ENCODE measurements at places on chromosomes 1 and 21.

- DNase-seq = no peak
Measured at GRCh38 chr1:85554630-85555327, 25.8 kb upstream of the CCN1 start.

DNA sequence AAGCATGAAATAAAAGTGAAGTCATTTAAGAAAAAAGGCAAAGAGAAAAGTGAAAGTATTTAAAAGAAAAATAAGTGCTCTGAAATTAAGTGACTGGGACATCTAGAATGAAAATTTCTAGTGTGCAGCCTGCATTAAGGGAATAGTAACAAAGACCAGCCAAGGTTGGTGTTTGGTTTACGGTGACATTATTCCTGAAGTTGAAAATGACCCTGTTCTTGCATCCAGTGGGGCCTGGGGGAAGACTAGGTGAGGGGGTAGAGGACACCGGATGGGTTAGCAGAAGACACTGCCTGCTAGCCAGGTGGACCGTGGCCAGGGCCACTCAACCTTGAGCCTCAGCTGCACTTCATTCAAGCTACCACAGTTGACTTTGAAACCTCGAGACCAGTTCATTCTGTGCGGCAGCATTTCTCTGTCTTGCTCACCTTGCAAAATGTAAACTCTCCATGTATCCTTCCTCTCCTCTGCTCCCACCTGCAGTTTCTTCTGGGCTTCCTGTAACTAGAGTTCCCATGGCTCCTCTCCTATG is 14.3 kb upstream of the KCNK1 start:
- no peak for DNase-seq

DNA sequence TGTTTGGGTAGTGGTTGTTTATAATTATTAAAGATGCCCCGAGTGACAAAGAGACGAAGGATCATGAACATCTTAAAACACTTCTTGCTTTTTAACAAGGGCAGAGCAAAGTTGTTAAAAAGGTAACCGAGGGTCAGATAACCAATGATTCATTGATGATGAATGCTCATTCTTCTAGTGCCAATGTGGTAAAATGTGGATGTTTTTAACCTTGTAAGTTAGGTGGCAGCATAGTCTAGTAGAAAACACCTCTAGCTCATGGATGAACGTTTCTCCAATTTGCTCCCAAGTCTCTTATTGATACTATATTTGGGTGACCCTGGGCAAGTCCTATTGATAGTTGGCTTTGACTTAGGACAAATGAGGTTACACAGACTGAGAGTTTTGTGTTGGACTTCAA is 167.9 kb downstream of the KIF26B start:
- no peak for DNase-seq

DNA sequence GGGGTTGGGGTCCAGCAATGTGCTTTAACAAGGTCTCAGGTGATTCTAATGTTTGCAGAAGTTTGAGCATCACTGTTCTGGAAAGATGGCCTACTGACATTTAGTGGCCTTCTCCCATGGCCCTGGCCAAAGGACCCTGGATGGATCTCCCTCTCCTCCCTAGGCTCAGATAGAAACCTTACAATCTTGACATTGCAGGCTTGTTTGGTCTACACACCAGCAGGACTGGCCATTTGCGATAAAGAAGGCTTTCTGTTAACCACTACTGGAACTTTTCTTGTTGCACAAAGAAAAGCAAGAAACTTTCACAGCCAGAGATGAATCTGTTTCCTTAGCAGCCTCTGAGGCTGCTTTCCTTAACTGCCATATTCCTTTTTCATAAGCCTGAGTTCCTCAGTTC is 6.2 kb downstream of the DNALI1 start:
- no peak for DNase-seq

DNA sequence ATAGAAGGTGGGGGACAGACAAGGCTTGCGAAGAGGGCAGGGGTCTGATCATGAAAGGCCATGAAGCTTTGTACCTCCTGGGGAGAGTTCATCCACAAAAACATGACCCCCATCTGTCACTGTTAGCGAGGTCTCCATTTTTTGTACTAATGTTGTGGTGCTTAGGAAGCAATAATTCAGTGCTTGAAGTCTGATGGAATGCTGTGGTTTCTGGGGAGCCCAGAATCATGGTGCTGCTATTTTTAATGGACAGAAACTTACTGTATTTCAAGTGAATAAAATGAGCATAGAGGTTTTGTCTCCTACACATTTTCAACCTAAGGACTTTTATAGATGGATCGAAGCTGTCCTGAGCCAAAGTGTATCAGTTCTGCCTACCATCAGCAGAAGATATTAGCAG is 28.2 kb upstream of the RGL1 start:
- no peak for DNase-seq

DNA sequence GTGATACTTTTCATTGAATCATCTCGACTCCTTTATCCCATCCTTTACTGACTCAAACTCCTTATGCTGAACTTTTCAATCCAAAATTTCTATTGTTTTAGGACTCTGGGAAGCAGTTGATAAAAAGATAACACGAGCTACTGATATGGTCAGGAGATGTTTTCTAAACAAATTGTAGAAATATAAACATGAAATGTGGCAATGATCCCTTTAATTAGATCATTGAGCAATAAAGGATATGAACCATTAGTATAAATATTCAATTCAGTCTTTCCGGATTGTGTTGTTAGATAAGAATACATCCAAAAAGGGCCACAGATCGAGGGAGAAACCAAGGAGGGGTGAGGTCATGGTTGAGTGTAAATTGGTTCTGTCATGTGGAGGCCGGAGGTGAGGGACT is 88.4 kb downstream of the NID1 start:
- no peak for DNase-seq

GRCh38 chr1:192442736-192443135 is 125.9 kb downstream of the RGS21 start:
- DNase-seq = no peak

GRCh38 chr1:177441281-177441680 is 270.5 kb downstream of the BRINP2 start:
- no peak for DNase-seq

DNA sequence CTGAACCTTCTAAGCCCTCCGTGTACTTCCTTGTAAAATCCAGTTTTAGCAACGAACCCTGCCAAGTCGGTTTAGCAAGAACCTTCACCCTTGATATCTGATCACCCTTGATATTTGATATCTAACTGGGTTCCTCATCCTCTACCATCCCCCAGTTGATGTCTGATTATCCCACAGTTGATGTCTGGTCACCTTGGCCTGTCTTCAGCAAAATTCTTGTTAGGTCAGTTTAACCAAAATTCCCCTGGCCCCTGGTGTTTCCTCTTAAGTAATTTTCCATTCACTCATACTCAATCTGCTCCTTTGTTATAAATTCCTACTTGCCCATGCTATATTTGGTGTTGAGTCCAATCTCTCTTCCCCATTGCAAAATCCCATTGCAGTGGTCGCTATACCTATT is 114.5 kb upstream of the ZNHIT6 start:
- no peak for DNase-seq

- no peak for DNase-seq
Measured at GRCh38 chr1:70195342-70195741, 10.0 kb downstream of the LRRC40 start.

- peak; percentile 89 for DNase-seq
Measured at GRCh38 chr1:26787706-26788514, at the start of gene PIGV. Gene PIGV (plus strand): TSS chr1:26787950. CDS start chr1:26790816, 2,866 bp downstream.

DNA sequence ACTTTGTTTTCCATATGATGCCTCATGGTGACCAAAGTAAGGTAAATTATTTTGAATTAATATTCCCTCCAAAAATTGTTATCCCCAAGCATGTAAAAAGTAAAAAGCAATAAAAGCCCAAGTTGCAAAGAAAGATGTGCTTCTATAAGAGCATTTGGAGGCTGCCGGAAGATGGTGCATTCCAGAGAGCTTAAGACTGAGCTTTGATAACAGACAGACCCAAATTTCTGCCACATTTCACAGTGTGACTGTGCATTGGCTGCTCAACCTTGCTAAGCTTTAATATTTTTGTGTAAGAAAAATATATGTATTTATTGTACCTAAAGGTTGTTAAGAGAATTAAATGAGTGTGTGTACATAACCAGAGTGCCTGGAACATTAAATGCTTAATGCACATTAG is 67.9 kb downstream of the CYYR1 start:
- DNase-seq = no peak

DNA sequence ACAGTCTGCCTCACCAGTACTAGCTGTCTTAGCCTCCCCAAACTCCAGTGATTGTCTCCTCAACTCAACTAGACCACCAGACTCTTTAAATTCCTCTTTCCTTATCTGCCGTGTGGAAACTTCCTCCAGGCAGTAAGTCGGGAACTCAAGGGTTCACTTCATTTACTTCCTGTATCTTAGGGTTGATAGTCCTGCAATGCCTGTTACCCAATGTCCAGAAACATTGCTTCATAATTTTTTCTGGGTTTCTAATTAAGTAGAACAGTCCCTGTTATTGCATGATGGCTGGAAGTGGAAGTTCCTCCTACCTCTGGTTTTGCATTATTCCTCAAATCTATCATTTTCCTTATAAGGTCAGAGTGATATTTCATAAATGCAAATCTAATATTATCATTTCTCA is 60.8 kb upstream of the RNF11 start:
- DNase-seq = no peak

GRCh38 chr1:157831968-157832626 is 9.5 kb downstream of the CD5L start:
- DNase-seq = no peak

DNA sequence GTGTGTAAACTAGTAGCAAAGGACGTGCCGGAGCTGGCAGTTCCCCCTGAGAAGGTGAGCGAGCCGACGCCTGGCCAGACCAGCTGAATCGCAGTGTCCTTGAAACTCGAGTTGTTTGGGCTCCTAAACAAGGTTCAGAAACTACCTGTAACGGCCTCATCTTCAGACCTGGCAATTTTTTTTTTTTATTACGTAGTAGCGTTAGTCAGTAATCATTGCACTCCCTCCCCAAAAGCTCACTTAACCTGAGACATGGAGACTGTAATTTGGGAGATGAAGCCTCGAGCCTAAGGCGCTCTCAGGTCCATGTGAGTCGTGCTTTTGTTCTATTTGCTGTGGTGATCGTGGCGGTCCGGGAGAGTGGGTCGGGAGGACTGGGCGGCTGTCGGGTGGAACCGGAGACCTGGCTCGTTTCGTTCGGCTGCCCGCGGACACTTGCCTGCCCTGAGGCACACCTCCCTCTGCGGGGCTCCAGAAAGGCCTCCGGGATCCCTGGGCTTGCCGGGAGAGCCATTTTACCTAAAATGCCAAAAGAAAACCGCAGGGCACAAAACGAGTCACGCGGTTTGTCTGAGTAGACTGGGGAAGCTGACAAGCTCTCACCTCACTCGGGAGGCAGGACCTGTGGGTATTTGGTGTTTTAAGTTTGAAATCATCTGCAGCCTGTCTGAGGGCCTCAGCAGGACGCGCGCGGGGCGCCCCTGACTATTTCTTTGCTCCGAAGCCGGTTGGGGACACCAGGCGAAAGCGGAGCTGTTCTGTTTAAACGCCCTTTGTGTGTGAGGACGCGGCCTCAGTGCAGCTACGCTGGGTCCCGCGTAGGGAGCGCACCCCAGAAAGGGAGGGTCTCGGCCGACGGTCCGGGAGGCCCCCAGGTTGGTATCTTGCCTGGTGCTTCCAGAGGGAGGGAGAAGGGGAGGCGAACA is 722 bp downstream of the LHX8 start:
- DNase-seq = no peak

- no peak for DNase-seq
Measured at GRCh38 chr1:81407000-81407821, 393.5 kb upstream of the ADGRL2 start.

- DNase-seq = no peak
Measured at GRCh38 chr1:94093996-94094395, 27.0 kb downstream of the ABCA4 start.

- no peak for DNase-seq
Measured at GRCh38 chr1:41740630-41741239, 178.0 kb downstream of the HIVEP3 start.

- peak; percentile 69 for DNase-seq
Measured at GRCh38 chr1:155989242-155990004, 11.1 kb upstream of the ARHGEF2 start.

DNA sequence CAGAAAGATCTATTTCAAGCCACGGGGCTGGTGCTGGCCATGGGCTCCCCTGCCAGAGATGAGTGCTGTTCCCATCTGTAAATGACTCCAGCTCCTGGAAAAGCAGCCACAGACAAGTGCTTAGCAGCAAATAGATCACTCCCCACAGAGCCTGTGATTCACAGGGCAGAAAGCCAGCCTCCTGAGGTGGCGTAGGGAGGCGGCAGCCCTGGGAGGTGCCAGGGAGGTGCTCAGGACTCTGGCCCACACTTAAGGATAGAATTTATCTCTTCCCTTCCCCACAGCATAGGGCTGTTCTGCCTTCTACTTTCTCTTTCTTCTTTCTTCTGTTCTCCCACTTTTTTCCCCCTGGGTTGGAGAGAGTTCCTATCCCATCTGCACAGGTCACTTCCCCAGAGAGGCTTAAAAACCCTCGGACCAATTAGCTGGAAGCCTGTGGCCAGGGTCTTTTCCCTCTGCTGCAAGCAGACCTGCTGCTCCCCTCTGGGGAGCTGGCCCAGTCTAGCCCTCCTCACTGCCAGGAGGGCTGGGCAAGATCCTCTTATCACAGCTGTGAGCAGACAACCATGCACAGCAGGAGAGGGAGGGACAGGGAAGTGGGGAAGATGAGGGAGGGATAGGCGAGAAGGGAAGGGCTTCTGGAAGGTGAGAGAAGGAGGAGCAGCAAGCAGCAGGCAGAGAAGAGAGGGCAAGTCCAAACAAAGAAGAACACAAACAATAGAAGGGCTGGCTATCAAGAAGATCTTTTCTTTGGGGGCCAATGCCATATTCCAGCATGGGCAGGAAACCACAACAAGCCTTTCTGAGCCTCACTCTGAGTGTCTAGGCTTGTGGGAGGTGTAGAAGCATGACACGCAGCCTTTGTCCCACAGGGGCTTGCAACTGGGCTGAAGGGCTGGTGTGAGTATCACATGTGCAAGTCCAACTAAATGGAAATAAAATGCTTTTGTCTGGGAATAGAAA is 41.0 kb downstream of the KCND3 start:
- no peak for DNase-seq

DNA sequence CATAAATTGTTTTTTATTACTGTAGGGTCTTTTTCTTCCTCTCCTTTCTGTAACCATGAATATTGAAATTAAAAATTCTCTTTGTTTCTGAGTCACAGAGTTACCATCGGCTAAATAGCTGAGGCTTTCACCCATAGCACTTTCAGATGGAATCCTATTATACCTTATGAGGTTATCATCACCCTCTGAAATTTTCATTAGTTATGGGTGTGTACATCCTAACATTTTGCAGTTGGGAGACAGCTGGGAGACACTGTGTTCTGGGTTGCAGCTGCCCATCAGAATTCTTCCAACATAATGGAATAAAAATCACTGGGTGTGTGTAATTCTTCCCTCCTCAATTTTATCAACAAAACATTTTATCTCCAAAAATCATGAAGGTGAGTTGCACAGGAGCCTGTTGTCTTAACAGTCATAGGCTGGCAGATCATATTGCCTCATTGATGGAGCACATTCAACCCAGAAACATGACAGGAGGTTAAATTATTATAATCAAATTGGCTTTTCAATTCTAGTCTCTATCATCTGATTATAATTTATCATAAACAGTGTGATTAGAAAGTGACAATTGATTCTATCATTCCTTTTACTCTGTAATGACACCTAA is 17.4 kb downstream of the CYYR1 start:
- no peak for DNase-seq

- DNase-seq = no peak
Measured at GRCh38 chr21:37699024-37699775, 217.1 kb downstream of the KCNJ6 start.

- no peak for DNase-seq
Measured at GRCh38 chr1:115898020-115898419, 57.1 kb upstream of the NHLH2 start.

GRCh38 chr1:106254748-106255147 is 801.7 kb upstream of the PRMT6 start:
- no peak for DNase-seq

Measured in activated T-cell treated with anti-CD3 and anti-CD28 coated beads for 48 hours (primary cell).